Kidney glomerular epithelial cell (primary cell): ENCODE measurements at places on chromosomes 16 and 17.
A peak's percentile ranks its signal among the peaks of the same experiment; 100 is the strongest.

- no peak for DNase-seq
Measured at GRCh38 chr16:2478279-2478678, 3.4 kb downstream of the TBC1D24 start.

GRCh38 chr17:9872852-9873251 is 32.2 kb downstream of the RCVRN start:
- DNase-seq, result no peak

GRCh38 chr17:6506679-6507231 is 49.6 kb downstream of the PITPNM3 start:
- peak; percentile 44 for DNase-seq

- DNase-seq, result no peak
Measured at GRCh38 chr17:37211136-37211535, 164.6 kb upstream of the C17orf78 start.

- DNase-seq, result no peak
Measured at GRCh38 chr16:12405089-12405488, 398.6 kb downstream of the CPPED1 start.

- DNase-seq, result no peak
Measured at GRCh38 chr16:6642271-6642670, 690.4 kb upstream of the RBFOX1 start.

- no peak for DNase-seq
Measured at GRCh38 chr16:70694868-70695218, 9.0 kb upstream of the MTSS2 start.

DNA sequence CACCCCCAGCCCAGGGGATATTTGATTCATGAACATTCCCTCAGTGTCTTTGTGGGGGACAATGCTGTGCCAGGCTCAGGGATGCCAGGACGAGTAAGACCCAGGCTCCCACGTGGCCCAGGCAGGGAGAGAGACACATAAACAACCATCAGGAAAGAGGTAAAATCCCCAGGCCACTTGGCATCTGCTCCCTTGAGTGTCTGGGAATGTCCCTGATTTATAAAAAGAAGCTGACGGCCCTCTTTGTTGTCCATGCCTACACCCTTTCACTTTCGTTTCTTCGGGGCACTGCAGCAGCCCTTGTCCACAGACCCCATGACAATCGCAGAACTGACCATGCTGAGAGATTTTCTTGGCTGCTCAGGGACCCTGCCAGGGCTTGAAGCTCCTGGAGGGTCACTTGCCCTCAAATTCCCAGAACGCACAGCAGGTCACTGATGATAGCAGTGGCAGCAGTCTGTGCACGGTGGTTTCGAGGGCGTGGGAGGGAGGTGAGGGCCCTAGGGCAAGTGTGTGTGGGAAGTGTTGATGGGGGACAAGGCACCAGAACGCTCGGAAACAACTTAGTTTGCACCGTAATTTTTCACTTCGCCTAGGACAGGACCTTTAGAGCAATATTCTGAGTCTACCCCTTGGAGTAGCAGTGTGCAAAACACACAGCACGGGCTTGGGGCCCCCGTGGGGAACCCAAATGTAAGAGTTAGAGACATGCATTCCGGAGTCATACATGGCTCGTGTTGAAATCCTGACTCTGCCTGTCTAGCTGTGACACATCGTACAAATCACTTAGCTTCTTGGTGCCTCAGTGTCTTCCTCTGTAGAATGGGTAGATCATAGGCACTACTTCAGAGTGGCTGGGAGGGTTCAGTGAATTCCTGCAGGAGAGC is 4.7 kb downstream of the NOD2 start:
- DNase-seq, result peak; percentile 54

DNA sequence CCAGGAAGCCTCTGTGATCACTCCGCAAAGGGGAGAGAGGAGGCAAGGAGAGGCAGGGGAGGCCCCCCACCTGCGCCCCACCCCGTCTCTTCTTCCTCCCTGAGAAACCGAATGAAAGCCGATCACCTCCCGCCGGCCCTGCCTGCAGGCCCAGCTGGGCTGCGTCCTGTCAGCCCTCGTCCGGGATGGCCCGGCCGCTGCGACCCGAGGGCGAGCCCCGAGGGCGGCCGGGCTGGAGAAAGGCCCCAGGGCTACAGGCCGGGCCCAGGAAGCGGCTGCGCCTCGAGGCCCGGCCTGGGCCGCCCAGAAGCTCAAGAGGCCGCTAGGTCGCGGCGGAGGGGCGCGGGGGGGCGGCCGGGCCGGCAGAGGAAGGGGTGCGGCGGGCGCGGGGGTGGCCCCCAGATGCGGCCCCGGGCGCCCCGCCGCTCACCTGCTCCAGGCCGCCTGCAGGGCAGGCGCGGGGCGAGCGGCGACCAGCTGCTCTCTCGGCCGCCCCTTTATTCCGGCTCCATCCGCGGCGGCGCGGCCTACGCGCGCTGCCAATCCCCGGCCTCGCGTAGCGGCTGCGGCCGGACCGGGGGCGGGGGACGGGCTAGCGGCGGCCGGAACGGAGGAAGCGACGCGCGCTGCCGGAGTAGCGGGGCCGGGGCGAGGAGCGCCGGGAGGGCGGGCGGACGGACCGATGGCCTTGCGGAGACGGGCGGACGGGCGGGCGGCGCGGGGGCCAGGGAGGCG is at the start of gene ZNF319:
ZNF319 (minus strand) TSS at position 702 of the 735 bp plus-strand sequence. CDS start 2,407 bp downstream, outside the sequence.
- DNase-seq, result peak; percentile 31

DNA sequence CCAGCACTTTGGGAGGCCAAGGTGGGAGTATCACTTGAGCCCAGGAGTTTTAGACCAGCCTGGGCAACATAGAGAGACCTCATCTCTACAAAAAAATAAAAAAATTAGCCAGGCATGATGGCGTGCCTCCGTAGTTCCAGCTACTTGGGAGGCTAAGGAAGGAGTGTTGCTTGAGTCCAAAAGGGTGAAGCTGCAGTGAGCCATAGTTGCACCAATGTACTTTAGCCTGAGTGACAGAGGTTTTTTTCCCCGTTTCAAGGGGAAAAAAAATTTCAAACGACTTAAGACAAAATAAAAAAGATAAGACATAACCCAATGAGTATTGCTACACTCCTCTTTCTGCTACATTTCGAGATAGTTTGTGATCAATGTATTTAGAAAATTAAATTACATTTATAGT is 6.8 kb downstream of the DHX8 start:
- no peak for DNase-seq

GRCh38 chr16:77881355-77882030 is 93.1 kb downstream of the VAT1L start:
- DNase-seq, result no peak

DNA sequence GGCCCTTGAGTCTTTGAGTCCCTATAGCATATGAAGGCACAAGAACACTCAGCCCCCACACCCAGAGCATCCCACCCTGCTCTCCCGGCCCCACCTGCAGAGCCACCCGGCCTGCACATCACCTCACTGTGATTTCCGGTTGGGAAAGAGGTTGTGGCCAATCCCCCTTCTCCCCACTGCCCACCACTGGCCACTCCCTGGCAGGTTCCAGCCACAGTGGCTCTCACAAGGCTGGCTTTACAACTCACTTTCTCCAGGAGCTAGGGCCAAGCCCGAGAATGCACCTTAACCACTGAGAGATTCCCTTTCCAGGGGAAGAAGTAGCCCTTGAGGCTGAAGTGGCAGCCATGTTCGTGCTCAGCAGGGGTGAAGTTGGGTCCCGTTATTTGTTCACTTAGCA is 123.9 kb downstream of the C16orf78 start:
- no peak for DNase-seq

GRCh38 chr16:57694725-57695679 is at the start of gene DRC7:
DRC7 (plus strand) TSS chr16:57694806; CDS start chr16:57697950, 3,144 bp downstream.
- DNase-seq, result peak; percentile 49

DNA sequence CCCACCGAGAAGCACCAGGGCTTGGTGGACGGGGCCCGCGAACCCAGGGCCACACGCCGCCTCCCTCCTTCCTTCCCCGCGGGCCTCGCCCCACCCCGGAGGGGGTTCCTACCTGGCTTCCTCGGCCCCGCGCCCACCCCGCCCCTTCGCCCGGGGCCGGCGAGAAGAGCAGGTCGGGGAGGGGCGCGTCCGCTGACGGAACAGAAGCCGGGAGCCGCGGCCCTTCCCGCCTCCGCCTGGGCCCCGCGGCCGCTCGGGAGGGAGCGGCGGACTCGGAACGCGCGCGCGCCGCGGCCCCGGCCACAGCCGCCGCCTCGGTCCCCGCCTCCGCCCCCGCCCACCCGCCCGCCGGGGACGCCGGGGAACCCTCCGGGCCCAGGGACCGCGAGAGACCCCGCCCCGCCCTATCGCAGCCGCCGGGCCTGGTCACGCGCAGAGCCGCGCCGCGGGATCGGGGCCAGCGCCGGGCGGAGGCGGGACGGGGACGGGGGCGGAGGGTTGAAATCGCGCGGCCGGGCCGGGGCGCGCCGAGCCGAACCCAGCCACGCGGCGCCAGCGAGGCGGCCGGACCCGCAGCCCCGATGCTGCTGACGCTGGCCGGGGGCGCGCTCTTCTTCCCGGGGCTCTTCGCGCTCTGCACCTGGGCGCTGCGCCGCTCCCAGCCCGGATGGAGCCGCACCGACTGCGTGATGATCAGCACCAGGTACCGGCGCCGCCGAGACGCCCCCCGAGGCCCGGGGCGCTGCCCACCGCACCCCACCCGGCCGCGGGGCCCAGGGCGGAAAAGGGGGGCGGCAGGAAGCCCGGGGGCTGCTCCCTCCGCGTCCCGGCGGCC is at the start of gene TLCD3A:
TLCD3A (plus strand) TSS at position 530 of the 835 bp plus-strand sequence; CDS start at position 582, 52 bp downstream.
- DNase-seq, result peak; percentile 23

DNA sequence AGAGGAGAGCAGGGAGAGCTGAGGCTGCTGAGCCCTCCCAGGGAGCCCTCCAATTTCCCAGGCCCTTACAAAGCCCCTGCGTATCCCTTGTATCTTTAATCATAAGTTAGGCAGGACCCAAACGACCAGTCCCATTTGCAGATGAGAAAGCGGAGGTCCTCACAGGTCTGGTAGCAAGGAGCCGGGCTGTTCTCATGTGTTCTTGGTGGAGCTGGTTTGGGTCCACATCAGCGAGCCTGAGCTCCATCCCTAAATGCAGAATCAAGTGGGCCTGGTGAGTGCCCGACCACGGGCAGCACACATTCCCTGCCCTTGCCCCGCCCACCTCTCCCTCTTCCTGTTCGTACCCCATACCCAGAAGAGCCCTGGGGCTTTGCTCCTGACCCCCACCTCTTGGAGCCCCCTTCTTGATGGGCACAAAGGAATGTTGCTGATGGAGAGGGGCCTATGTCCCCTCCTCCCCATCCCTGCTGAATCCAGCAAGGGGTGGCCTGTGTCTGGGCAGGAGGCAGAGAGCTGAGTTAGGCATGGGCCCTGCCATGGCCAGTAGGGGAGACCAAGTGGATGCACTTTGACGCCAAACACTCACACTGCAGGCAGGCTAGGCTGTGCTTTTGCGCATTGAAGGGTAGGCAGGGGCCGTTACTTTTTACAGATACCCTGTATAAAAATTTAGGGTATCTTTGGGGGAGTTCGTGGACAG is 18.3 kb upstream of the ADCY7 start:
- no peak for DNase-seq

- DNase-seq, result no peak
Measured at GRCh38 chr17:39138431-39139160, 12.8 kb downstream of the PLXDC1 start.

DNA sequence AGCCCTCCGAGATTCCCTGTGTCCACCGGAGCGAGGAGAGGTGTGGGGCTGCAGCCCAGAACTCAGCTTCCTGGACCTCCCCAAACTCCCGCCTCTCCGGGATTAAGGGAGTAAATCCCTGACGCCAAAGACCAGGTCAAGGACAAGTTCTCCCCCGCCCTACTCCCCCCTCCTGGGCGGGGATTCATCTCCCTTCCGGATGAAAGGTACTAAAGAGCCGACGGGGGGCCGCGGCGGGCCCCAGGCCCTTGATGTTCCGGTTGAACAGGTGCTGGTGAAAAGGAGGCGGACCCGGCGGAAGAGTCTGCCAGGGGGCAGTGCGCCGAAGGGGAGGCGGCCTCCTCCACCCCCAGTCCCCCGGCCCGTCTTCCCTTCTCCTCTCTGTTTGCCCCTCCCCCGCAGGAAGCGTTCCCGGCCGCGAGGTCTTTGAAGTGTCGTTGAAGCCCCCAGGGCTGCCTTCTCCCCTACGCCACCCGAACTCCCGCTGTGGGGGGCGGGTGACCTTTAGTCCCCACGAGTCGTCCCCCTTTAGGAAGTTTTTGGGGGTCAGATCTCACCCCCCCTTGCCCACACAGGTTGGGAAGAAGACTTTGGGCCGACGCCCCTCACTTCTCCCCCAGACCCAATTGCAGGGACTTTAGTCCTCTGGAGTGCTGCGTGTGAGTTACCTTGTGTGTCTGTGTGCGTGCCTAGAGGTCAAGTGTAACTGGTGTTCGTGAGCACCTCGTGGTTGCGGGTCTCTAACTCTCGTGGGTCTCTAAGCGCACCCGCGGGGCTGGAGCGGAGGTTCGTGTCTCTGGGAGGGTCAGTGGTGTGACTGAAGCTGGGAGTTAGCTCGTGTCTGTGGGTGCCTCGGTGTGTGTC is 1.1 kb upstream of the MLLT6 start:
- DNase-seq, result peak; percentile 30

GRCh38 chr17:22203208-22203715 is 510.9 kb downstream of the KCNJ18 start:
- DNase-seq, result no peak

DNA sequence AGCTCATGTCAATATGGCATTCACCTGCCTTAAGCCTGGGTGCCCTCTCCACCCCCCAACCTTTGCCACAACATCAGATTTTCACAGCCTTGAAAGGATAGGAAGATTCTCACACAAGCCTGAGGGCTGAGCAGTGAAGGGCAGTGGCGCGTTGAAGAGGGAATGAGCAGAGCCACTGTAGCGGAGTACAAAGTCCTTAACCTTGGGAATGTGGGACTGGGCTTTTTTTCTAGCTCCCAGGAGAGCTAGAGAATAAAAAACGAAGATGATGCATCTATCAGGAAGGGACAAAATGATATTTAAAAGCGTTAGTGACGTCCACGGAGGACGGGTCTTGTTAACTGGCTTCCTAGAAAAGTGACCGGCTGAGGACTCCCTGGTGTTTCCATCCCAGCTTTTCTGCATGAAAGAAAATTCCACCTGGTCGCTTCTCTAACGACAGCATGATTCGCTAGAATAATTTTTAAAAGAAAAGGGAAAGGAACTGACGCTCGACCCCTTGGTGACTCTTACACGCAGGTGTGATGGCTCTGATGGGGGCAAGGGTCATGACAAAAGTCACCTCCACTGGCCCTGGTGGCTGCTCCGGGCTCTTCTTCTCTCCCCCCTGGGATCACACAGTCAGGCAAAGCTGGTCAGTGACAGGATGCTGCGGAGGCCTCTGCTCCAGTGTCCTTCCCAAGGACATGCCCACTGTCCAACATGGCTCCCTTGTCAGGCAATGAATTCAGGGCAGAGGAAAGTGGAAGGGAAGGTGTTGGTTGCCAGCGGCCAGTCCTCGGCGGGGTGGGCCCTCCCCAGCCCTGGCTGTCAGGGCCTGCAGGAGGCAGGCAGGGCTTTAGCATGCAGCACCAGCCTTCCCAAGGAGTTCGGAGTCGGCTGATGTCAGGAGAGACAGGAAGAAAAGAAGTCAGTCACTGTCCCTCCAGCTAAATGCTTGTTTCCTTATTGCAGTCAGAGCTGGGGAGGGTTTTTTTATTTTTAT is 58.4 kb upstream of the IRX3 start:
- DNase-seq, result no peak
